Pulmonary artery endothelial cell (primary cell): ENCODE measurements at places on chromosomes 13 and 19. TPM values are rescaled to one million over a fixed set of nuclear protein-coding genes. Genes with fewer than 3 reads are reported as not detected.

MUC16 gene
- under 0.01 TPM in 1 of 2 replicates, not detected in the other for total RNA-seq

MISP gene
- total RNA-seq = 0.04 TPM in 1 of 2 replicates, not detected in the other

RAB20 gene
- total RNA-seq = 1.7 and 1.8 TPM in 2 replicates

DLEU7 gene
- total RNA-seq = not detected in 2 replicates

TPTE2 gene
- not detected in 2 replicates for total RNA-seq

MEIS3 gene
- 0.07 TPM in 1 of 2 replicates, not detected in the other for total RNA-seq

KIR3DL1 gene
- not detected in 2 replicates for total RNA-seq

ZNF112 gene
- total RNA-seq = 6.7 and 9.1 TPM in 2 replicates

DENND1C gene
- total RNA-seq = not detected in 2 replicates

RGS9BP gene
- 0.26 and 0.42 TPM in 2 replicates for total RNA-seq
